Right ventricle myocardium superior (tissue), 1 donor: ENCODE measurements at places on chromosomes 6 and 20.

DNA sequence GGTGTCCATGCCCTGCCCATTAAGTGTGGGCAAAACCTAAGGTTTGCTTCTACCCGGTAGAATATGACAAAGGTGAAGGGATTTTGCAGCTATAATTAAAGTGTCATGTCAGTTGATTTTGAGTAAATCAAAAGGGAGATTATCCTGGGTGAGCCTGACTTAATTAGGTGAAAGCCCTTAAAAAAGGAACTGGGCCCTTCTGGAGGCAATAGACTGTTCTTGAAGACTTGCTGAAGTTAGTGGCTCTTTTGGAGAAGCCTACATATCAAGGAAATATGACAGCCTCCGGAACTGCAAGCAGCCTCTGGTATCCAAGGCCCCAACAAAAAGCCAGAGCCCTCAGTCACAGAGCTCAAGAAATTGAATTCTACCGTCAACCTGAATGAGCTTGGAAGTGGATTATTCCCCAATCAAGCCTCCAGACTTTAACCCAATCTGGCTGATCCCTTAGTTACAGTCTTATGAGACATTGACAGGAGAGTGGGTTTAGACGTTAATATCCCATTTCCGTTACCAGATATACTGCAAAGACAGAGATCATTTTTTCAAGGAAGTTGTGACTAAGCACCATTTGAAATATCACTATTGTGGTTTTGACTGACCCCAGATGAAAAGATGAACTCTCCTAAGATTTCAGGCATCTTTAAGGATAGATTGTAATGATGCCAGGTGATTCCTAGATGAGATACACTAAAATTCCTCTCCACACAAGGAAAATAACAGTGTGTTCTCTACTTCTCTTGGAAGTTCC is 303.4 kb downstream of the PLCB1 start:
- no peak for DNase-seq

GRCh38 chr6:168186438-168186837 is 107.4 kb upstream of the FRMD1 start:
- no peak for DNase-seq

GRCh38 chr20:5128886-5129285 is 2.1 kb downstream of the CDS2 start:
- no peak for DNase-seq

GRCh38 chr6:166253778-166254204 is 54.4 kb downstream of the PRR18 start:
- DNase-seq = peak; percentile 67

DNA sequence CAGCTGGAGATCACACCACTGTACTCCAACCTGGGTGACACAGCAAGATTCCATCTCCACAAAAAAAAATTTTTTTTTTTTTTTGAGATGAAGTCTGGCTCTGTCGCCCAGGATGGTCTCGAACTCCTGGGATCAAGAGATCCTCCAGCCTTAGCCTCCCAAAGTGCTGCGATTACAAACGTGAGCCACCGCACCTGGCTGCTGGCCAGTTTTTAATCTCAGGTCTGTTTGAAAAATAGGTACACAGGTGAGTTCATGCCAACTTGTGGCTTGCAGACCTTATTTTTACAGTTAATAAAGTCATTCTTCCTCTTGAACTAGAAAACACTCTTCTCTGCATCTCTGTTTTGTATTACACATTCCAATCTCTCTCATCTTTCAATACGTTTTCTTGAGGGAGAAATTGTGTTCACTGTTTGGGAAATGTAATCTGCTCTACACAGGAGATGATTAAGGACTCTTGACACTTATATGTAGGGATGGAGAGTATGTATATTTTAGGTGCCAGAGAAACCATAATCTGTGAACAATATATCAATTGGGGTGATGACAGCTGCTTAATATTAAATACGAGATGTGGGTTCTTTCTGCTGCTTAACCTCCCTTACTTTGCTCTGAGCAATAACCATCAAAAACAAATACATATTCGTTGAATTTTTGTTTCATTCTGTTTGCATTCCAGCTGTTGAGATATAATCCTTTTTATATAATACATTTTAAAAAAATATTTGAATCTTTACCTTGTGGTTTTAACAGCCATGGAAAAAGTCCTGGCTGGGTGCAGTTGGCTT is 17.7 kb upstream of the RIPOR3 start:
- peak; percentile 10 for DNase-seq

GRCh38 chr20:34621383-34622367 is 55.2 kb downstream of the PIGU start:
- DNase-seq = no peak

- DNase-seq = no peak
Observed at GRCh38 chr6:64969139-64969538, 737.9 kb downstream of the EYS start.

- no peak for DNase-seq
Observed at GRCh38 chr6:44667226-44667625, 279.7 kb downstream of the CDC5L start.

- no peak for DNase-seq
Observed at GRCh38 chr6:79257381-79258205, 23.1 kb upstream of the HMGN3 start.

GRCh38 chr6:154230910-154231595 is 125.5 kb downstream of the IPCEF1 start:
- no peak for DNase-seq

- no peak for DNase-seq
Observed at GRCh38 chr6:88599571-88599970, 363.8 kb downstream of the RNGTT start.

DNA sequence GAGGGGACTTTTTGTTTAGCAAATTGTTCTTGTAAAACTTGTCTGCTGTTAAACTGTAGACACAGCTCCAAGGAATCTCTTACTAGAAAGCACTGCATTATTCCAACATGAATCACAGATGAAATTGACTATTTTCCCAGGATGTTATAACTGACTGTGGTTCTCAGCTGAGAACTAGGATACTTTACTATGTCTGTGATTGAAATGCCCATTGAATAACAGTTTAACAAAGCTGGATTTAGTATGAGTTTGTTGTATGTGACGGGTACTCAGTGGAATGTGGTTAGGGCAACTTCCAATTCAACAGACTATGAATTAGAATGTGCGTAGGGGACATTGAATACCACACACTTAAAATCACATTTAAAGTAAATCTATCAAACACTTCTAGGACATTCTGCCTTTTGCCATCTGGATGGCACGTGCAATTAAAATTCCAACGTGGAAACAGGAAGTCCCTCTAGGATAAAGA is 193.4 kb upstream of the PREP start:
- no peak for DNase-seq

GRCh38 chr20:19322061-19322985 is 109.9 kb downstream of the SLC24A3 start:
- no peak for DNase-seq

- no peak for DNase-seq
Observed at GRCh38 chr6:16674801-16675392, 86.4 kb downstream of the ATXN1 start.

DNA sequence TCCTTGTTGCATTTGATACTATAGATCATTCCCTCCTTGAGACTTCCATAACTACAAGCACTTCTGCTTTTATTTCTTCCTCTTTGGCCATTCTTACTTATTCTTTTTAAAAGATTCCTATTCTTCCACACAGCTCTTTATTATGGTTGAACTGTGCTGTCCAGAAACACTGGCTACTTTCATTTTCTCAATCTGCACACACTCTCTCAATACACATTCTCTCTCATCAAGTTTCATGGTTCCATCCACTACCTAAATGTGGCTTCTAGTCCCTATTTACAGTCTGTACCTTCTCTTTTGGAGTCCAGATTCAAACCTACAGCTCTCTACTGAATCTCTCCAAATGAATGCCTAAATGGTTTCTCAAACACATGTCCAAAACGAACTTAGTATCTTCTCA is 214.3 kb upstream of the RSPO3 start:
- no peak for DNase-seq

GRCh38 chr6:41676431-41676830 is 38.2 kb downstream of the MDFI start:
- DNase-seq = no peak

DNA sequence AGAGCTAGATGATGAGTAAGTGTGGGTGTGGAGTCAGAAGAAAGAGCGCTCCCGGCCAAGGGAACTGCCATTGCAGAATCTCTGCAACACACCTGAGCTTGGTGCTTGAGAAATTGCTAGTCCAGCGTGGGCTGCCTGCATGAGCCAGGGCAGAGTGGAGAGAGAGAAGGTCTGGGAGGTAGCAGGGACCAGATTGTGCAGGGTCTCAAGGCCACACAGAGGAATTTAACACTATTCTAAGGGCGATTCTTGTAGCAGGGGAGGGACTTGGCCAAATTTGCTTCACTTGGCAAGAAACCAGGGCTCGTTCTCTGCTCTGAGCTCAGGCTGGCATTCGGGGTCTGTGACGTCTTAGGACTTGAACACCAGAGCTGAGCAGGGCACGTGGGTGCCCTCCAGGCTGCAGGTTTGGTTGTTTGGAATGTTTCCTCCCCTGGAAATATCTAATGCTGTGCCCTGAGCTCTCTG is 53.5 kb downstream of the BCAS4 start:
- peak; percentile 50 for DNase-seq

DNA sequence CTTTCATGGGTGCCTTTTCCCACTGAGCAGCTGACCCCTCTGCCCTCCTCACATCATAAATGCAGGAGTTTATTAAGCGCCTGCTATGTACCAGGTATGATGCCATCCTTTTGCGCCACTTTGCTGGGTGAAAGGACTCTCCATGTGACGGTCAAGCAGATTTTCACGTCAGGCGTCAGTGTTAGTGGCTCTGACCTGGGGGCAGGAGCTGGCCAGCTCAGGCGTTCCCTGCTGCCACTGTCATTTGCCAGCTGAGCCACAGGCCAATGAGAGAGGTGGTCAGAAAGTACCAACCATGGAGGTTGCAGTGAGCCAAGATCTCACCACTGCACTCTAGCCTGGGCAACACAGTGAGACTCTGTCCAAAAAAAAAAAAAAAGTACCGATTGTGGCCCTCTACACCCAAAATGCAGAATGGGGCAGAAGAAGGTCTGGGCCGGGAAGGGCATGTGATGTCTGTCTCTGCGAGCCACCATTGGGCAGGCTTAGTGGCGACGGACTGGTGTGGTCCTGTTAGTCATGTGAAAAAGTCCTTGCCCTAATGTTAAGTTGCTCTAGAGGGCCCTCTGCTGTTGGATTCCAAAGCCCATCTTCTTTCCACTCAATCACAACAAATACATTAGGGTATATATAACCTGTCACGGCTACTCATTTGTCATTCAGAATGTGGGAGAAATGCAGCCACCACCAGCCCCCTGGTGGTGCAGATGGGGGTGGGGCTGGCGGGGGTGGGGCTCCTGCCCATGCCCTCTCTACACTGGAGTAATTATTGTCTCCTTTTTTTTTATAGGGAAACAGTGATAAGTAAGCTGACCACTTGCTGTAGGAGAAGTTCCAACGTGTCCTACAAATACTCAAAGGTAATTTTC is 18.4 kb upstream of the SLC22A1 start:
- no peak for DNase-seq

- DNase-seq = no peak
Observed at GRCh38 chr6:64861039-64861651, 845.9 kb downstream of the EYS start.

- no peak for DNase-seq
Observed at GRCh38 chr6:43718387-43719105, 31.0 kb upstream of the MRPS18A start.
